ENCODE measurements at places on chromosomes 7 and 10.

DNA sequence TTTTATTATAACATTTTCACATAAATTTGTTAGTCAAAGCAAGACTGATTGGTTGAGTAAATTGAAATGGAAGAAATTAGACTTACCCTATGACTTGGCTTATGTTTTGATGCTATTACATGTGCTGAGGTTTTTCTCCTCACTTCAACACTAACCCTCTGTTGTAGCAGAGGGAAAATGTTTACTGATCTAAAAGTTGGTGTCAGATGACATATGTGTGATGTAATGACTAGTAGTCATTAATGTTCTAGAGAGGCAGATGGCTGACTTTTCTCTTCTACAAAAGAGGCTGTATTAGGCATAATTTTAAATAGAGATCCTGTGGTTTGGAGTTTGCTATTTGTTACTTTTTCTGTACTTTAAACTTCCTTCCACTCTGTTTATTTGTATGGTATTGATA lies 266.0 kb downstream of the BBS9 start:
- peak; percentile 2 for DNase-seq

GRCh38 chr7:85708221-85708620 lies 521.4 kb upstream of the SEMA3D start:
- DNase-seq, result no peak

GRCh38 chr7:93043385-93043985 lies 74.3 kb downstream of the SAMD9 start:
- peak; percentile 89 for DNase-seq

DNA sequence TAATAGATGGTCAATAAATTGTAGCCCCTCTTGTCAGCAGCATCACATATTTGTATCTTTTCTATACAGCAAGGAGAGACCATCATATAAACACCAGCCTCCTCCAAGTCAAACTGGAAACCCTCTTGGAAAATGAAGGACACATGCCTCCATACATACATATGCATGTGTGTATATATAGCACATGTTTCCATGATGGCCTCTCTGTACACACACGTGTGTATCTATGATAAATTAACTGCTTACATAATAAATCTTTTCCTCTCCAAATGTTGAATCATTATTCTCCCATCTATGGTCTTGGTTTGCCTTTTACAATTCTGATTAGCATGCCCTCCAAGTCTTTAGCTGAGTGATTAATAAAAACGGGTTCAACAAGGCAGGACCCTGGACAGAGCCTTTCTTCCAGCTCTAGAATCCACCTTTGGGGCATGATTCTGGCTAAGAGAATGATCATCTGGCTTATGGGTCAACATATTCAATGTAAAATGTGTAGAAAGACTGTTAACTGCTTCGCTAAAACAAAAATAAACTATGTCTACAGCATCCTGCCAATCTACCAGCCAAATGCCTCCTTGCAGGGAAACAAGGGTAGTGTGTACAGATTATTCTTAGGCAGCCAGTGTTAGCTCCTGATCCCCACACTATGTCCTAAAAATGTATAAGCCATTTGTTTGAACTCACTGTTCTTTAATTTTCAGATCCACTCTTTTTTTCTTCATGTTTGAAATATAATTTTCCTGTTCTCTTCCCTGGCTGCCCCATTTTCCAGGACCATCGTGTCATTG lies 70.0 kb downstream of the CRTAC1 start:
- DNase-seq, result no peak

DNA sequence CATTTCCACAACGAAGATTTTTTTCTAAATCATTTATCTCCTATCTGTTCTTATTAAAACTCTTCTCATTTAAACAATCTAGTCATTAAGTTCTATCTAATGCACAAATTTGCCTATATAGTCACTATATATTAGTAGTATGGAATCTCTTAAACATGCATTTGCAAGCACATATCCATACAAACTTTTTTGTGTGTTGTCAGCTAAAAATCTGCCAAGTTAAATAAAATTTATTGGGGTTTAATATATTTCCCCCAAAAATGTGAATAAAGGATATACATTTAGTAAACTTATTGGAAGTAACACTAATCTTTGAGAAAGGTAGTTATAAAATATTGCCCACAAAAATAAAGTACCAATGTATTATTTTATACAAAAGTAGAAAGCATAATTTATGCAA lies 55.3 kb downstream of the ORC5 start:
- no peak for DNase-seq

GRCh38 chr10:42795701-42796100 lies 13.1 kb downstream of the BMS1 start:
- DNase-seq, result no peak

DNA sequence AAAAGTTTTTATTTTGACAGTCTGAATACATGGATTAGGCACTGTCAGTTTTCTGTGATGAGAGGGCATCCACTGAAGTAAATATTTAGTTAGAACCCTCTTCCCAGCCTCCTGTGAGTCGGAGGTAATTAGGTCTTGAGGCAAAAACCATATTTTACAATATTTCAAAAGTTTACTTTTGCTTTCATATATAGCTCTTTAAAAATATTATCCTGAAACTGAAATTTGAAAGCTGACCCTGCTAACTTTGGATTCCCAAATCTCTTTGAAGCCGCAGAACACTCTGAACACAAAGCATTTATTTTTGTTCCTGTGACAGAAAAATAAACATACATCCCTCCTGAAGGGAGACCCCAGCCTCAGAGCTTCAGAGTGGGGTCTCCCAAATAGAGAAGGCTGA lies 317.4 kb downstream of the KIF20B start:
- DNase-seq, result no peak

GRCh38 chr7:28618383-28618782 lies 206.1 kb downstream of the CREB5 start:
- DNase-seq, result no peak

DNA sequence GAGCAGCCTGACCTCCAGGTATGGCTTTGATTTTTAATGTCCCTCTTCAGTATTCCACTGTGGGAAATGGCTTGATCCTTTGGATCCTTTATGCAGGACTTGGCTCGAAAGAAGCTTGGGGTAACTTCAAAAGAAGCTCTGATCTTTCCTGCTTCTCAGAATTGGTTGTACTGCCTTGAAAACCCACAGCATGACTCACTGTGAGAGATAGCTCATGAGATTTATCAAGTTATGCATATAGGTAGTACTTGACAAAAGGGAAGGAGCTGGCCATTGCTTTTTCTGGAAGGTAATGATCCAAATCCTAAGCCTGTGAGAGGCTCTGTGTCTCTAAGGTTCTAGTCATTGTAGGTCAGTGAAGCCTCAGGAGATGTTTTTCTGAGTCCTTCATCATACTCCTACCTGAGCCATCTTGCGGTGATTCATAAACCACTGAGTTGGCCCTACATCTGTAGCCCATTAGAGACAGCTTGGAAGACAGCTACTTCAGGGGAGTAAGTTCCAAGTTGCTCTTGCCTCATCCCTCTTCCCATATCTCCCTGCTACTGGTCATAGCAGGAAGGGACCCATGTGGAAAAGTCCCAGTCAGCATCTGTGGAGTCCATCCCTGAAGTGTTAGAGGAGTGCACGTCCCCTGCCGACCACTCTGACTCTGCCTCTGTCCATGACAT lies 36.7 kb upstream of the NFKB2 start:
- no peak for DNase-seq

DNA sequence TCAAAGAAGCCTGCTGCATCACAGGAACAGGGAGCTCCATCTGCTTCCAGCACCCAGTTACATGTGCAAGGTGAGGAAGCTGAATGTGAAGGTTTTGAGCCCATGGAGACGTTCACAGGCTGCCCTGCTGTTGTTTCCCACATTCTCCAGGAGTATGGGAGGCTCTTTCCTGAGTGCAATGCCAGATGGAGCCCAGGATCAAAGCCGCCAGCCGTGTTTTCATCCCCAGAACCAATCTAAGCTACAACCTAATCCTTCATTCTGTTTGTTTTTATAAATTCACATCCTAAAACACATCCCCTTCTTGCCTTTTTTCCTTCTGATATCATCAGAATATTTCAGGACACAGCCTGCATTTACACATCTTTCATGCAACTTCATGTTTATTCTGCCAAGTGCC lies 98.9 kb upstream of the PRR15 start:
- no peak for DNase-seq

DNA sequence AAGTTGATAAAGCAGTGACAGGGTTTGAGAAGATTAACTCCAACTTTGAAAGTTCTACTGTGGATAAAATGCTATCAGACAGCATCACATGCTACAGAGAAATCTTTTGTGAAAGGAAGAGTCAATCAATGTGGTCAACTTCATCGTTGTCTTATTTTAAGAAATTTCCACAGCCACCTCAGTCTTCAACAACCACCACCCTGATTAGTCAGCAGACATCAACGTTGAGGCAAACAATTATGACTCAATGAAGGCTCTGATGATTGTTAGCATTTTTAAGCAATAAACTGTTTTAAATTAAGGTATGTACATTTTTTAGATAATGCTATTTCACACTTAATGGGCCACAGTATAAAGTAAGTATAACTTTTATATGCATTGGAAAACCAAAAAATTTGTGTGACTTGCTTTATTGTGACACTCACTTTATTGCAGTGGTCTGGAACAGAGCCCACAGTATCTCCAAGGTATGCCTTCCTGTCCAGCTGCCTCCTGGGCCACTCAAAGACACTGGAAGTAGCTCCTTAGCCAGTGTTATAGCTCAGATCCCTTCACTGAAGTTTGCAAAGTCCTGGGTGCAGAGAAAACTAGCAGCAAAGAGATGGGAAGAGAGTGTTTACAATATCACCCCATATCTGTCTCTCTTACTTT lies 293.1 kb downstream of the ARHGAP12 start:
- DNase-seq, result peak; percentile 45

DNA sequence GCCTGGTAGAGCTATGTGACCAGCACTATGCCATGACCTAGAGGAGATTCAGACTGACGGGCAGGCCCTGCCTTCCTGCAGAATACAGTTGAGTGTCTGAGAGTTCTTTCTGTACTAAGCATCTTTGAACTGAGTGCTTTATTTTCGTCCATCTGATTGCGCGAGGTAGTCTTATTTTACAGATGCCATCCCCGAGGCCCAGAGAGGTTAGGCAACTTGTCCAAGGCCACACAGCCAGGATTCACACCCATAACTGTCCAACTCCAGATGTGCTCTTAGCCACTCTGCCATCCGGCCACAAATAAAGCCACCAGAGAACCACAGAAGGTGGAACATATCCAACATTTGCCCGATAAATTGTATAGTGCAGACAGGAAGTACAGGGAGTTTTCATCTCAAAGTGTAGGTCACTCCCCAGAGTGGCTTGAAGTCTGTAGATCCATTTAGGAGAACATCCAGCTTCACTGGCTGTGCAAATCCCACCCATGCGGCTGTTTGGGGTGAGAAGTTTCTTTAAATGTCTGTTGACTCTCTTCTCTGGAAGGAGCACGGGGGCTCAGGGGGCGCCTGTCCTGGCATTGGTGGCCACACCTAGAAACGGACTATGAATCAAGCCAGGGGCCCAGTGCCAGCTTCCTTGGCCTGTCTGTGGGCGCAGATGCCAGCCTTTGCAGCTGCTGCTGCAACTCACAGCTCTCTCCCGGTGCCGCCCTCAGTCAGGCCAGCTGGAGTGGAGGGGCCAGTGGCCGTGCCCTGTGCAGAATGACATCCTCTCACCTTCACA lies 11.1 kb downstream of the CHST3 start:
- no peak for DNase-seq

- no peak for DNase-seq
Observed at GRCh38 chr10:30502266-30503060, 68.5 kb downstream of the MAP3K8 start.

DNA sequence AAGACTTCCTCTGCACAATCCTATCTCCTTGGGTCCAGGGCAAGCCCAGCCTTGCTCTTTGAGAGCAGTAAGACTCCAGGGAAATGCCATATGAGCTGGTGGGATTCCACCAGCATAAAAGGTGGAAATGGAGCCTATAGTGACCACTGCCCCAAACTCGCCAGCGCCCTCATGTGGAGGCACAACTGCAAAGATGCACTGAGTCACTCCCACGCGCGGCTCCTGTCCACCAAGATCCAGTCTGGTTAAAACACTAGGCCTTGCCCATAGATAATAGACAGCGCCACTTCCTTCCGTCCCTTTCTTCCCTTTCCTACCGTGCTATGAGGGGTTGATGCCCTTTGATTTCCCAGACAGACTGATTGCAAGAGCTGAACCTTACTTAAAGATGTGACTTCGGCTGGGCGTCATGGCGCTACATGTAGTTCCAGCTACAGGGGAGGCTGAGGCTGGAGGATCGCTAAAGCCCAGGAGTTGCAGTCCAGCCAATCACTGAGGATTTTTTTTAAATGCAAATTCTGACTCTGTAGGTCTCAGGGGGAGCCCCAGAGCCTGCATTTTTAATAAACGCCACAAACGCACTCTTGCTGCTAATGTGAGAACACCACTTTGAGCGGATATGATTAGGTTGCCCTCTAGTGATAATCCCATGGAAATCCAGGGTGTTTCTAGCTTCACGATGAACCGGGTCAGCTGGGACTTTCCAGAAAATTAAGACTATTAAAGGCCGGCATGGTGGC lies 136.5 kb downstream of the EPC1 start:
- peak; percentile 44 for DNase-seq

- no peak for DNase-seq
Observed at GRCh38 chr7:151347200-151347599, 5.6 kb downstream of the NUB1 start.

DNA sequence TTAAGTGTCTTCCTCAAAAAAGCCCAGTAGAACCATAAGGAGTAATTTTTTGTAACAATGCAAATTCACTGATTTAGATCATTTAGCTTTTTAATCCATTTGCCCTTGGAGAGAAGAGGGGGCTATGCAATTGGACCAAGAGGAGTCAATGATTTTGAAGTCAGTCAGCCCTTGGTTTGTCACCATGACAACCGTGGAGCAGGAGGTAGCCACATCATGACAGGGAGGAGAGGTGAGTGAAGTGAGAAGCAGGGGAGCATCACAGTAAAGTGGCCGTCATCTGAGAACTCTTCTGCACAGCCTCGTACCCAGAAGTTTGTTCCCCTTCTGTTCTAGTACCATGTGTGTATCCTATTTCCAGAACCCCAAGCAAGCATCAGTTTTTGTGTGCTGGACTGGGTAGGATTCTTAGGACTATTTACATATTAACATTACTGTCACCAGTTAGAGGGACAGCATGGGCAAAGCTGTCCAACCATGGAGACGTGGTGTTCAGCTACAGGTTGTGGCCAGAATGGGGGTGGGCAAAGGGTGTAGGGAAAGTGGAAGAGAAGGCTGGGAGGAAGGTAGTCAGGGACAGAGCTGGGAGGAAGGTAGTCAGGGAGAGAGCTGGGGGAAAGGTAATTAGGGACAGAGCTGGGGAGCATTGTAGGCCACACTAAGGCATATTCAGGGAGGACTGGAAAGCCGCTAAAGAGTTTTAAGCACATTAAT lies 13.1 kb downstream of the UBE3C start:
- DNase-seq, result no peak

All from bronchial epithelial cell (primary cell).